ENCODE measurements at places on chromosomes 4 and X.

- no peak for DNase-seq
Observed at GRCh38 chrX:46589977-46590723, 16.6 kb downstream of the CHST7 start.

DNA sequence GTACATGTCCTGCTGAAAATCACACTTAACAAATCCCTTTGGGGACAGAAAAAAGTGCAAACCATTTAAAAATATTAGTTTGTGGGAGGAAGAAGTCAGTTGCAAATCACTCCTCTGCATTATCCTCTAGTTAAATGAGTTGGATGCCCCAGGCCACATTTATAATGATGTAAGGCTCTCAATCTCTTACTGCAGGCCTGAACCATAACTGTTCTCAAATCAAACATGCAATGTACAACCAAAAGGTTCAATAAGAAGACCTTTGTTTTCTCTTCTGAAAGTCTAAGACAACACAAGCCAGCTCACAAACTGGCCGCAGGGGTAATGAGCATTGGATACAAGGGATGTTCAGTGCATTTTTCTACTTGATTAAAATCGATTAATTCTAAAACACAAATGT lies 39.7 kb downstream of the IGFBP7 start:
- no peak for DNase-seq

DNA sequence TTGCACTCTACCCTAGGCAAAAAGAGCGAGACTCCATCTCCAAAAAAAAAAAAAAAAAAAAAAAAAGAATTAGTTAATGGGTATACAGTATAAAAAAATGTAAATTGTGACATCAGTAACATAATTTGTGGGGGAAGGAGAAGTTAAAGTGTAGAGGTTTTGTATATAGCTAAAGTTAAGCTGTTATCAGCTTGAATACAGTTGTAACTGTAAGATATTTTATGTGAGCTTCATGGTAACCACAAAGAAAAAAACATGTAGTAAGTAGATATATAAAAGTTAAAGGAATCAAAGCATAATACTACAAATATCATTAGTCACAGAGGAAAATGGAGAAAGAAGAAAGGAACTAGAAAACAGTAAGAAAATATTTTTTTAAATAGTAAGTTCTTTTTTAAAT lies 53.2 kb upstream of the EPGN start:
- no peak for DNase-seq

GRCh38 chrX:1719270-1719669 lies 104.4 kb downstream of the ASMT start:
- no peak for DNase-seq

- no peak for DNase-seq
Observed at GRCh38 chr4:10677796-10678497, 6.6 kb downstream of the CLNK start.

GRCh38 chr4:82005158-82005557 lies 368.6 kb downstream of the HNRNPD start:
- no peak for DNase-seq

DNA sequence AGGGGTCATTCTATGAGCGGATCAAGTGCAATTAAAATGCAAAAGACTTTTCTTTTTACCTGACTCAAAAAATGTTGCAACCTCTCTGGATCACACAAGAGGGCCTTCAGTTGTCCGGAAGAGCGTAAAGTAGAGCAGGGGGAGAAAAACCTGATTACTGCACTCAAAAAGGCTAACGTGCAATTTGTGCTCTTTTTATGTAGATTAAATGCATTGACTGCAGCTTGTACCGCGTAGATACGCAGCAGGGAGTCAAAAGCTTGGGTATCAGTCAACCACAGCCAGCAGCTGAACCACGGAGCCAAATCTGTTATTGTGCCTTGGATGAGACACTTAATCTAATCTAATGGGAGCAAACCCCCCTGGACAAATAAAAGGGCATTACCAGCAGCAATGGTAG lies 107.3 kb upstream of the RAI2 start:
- no peak for DNase-seq

Data from T1000 (cell line).